ENCODE measurements at places on chromosomes 3 and 15.

- DNase-seq: no peak
Observed at GRCh38 chr15:29689287-29689986, 132.8 kb downstream of the TJP1 start.

DNA sequence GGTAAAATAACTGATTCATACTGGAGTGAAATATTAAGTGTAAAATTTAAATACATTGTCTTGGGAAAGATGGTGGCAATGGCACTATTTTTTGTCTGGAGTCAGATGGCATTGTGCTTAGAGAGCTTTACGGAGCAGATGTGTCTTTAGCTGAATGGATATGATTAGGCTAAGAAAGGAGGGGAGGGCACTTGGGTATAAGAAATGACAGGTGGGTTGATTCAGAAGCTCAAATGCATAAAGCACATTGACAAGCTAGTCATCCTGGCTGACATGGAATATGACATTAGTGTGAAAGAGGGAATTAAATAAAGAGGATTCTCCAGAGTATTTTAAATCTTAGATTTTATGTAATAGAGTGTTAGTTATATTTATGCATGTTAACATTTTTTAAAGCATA, 570.1 kb upstream of the CBLB start:
- DNase-seq: no peak

DNA sequence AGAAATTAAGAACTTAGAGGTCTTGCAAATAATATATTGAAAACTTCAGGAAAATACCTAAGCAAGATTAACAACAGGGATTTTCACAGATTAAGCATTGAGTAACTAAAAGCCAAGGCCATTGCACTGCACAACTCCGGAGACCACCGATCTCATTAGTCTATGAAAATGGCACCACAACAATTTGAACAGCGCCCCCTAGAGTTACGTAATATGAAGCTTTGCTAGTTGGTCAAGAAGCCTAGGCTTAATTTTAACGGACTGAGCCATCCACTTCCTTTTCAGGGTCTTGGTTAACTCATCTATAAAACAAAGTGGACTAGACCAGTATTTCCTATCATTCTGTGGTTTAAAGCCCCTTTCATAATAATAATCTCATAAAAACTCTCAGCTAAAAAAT, 24.8 kb downstream of the TMEM212 start:
- DNase-seq: no peak

GRCh38 chr3:54304877-54305276, 182.5 kb downstream of the CACNA2D3 start:
- no peak for DNase-seq

GRCh38 chr3:32913790-32914446, 37.5 kb upstream of the CCR4 start:
- DNase-seq: no peak

DNA sequence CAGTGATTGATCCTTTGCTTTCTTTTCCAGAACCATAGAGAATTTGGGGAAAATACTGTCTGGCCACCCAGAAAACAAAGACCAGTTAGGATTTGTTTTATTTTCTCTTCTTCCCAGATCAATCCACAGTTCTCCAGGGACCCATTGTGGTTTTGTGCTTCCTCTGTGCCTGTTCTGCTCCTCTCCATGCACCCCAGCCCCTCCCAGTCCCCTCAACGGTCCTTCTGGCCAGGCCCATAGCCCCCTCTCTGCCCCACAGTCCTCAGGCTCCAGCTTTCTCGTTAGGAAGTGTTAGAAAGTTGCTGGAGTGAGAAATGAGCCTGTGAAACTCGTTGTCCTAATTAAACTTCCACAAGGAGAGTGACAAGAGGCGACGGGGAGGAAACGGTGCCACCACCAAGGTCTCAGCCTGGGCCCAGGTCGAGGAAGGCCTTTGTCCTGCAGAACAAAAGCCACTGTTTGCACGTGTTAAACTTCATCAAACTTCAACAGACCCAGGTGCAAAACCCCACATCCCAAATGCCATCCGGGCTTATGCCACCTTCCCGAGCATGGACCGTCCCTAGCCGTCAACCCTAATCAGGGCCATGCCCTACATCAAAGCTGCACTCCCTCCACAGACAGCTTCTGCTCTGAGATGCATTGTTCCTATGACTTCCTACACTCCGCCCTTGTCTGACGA, 18.7 kb upstream of the ALDH1A3 start:
- no peak for DNase-seq

DNA sequence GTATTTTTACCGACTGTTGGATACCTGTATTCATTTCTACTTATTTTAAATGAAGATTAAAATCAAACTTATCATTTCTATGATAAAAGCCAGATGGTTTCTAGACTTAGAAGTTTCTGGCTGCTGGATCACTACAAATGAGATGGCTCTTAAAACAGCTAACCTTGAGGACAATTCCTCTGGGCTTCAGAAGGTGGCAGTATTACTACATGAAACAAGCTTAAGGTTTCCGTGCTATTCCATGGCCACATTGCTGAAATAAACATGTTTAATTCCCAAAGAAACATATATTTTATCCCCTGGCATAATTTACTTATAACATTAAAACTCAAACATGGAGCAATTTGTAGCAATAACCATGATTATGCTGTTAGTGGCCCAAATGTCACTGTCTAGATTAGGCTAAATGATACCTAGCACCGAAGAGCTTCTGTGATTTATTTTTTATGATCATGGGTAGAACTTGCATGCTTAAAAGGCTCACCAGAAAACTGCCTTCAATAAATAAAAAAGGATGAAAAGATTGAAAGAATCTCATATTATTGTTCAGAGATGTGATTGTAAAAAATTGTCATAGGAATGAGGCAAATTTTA, 204.0 kb upstream of the NANOGP8 start:
- no peak for DNase-seq

DNA sequence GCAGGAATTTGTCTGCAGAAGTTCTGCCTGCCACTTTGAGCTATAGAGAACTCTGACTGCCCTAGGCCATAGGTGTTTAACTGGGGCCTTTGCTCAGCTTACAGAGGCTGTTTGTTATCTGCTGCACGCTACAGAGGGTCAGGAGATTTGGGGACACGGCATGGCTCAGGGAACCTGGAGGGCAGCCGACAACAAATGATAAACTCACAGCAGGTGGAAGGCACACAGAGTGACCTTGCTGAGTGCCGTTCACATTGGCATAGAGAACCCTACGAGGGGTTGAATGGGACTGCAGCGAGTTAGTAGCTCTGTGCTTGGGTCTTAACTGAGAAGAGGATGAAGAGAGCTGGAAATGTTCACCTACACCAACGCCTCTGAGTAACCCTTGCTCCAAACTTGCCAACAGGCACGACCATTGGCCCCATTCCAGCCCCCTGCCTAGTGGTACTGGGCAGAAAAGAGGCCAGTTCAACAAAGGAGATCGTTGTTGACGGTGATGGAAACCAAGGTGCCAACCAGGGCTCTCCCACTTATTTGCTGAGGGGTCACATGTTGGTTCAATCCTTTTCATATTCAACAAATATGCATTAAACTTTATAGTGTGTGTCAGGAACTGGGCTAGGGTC, 301.1 kb downstream of the NTRK3 start:
- DNase-seq: no peak

- DNase-seq: no peak
Observed at GRCh38 chr3:172687501-172687900, 23.4 kb downstream of the NCEH1 start.

DNA sequence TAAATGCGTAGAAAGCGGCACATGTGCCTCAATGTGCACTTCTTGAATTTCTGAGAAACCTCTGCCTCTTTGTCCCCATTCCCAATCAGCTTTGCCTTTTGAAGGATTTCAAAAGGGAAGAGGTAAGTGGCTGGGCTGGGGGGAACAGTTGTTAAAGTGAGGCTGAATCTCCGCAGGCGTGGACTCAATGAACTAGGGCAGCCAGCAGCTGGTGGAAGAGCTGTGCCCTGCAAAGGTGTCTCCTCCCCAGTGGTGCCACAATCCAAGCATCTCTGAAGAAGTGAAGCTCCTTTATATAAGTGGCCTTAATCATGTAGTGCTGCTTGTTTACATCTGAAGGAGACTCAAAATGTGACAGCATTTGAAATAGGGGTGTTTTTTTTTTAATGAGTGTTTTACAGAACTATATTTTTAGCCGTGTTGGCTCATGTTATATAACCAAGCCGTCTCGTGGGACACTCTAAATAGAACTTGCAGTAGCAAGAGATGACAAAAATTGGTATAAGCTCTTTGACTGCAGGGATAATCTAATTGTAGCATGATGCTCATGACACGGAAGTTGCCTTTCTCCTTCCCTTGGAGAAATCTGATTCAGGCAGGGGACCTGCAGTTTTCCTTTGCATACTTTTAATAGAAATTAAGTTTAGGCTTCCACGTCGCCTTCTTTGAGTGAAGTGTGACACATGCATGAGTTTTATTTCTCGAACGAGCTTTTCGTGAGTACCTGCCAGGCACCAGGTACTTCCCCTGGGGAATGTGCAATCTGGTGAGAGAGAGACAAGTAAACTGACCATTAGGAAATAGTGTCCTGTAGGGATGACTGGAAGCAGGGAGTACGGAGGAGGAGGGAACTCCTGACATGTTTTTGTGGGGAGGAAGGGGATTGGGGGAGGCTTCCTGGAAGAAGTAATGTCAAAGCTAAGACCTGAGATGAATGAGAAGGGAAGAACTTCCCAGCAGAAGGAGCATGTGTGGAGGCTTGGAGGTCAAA, 179.7 kb upstream of the BHLHE40 start:
- DNase-seq: no peak

- no peak for DNase-seq
Observed at GRCh38 chr3:10281951-10282350, 10.8 kb downstream of the GHRL start.

DNA sequence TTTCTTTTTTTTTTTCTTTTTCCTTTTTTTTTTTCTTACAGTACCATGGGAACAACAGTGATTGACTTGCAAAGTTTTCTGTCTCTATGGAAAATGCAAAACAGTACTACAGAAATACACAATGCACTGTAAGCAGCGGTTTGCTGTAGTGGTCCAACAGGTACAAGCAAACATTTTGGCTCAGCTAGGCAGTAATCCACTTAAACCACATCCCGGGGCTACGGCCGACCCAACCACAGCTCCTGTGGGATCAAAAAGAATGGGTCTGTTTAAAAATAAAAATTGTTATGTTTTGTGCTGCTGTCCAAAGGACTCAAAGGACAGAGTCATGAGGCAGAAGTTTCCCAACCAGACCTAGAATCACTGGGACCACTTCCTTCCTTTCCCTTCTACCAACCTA, 667.1 kb upstream of the ADAMTS9 start:
- no peak for DNase-seq

GRCh38 chr3:117285737-117286136, 576.2 kb downstream of the TUSC7 start:
- DNase-seq: no peak

DNA sequence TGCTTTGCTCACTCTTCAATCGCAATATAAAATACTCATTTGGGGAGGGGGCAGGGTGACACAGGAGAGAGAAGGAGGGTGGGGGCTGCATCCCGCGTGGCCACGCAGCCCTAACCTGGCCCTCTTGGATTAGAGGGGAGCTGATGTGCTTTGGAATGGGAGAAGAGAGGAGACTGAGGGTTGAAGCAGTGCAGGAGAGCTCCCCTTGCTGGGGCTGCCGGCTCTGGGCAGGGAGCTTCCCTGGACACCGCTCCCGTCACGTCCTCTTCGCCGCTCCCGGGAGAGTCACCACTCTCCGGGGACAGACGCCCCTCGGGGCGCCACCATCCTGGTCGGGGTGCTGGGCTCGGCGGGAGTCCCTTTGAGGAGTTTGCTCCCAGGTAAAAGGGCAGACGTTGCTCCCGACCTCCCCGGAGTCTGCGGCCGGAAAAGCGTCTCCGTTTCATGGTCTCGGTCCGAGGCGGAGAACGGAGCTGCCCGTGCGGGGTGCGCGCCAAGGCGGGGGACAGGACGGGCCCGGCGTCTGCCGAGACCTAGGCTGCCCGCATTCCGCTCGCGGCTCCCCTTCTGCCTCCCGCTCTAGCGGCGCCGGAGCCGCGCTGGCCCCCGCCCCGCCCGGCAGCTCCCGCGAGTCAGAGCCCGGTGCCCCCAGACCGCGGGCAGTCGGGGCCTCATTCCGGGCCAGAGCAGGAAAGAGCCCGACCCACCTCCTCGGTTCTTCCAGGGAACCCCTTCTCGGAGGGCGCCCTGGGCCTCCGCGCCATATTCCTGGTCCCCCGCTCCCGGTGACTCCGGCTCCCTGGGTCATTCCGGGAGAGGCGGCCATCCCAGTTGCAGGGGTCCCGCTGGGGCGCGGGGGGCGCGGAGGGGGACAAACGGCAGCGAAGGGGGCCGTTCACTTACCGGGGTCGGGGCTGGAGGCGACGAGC, 603 bp downstream of the SLC7A14 start:
- DNase-seq: no peak

DNA sequence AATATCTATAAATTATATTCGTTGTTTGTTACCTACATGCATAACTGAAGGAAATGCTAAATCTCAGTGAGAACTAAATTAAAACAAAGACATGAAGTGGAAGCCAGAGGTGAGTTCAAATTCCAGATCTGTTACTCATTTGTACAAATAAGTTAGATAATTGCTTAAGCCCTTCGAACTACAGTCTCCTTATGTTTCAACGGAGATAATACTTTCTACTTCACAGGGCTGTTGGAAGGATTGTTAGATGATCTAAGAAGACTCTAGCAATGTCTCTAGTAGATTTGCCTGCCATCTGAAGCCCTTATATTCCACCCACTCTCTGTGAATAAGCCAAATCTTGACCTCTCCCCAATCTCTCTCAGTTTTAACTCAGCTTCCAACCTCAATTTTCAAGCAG, 125.8 kb downstream of the P2RY1 start:
- DNase-seq: no peak

GRCh38 chr15:31488437-31489204, 162.0 kb downstream of the KLF13 start:
- DNase-seq: no peak

GRCh38 chr3:131794766-131795388, 239.9 kb downstream of the CPNE4 start:
- DNase-seq: no peak

- DNase-seq: no peak
Observed at GRCh38 chr3:88151358-88151757, 1.6 kb downstream of the C3orf38 start.

GRCh38 chr3:8627949-8628348, 16.6 kb downstream of the SSUH2 start:
- DNase-seq: no peak

DNA sequence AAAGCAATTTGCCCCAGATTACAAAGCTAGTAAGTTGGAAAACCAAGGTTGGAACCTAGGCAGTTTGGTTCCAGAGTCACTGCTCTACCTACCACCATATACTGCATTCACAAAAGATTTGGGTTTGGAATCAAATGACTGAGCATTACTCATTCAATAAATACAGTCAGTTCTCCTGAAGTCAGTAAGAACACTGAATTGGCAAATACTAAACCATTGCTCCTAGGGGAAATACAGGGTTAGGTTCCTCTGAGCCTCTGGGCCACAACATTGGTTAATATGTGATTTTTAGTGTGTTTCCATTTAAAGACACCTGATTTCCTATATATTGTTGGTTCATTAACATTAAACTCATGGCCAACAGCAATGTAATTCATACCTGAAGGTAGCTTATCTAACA, 2.1 kb upstream of the EIF5A2 start:
- no peak for DNase-seq

- no peak for DNase-seq
Observed at GRCh38 chr3:48765376-48765775, 48.4 kb upstream of the IP6K2 start.

Measured in activated T-helper 1 cell treated with anti-CD3 and anti-CD28 coated beads, Interleukin-2, amount 50 U/mL, for 16 hours (primary cell).